ENCODE measurements at places on chromosomes 2 and 18.

GRCh38 chr18:66461344-66461743 is 142.5 kb downstream of the CDH19 start:
- no peak for DNase-seq

DNA sequence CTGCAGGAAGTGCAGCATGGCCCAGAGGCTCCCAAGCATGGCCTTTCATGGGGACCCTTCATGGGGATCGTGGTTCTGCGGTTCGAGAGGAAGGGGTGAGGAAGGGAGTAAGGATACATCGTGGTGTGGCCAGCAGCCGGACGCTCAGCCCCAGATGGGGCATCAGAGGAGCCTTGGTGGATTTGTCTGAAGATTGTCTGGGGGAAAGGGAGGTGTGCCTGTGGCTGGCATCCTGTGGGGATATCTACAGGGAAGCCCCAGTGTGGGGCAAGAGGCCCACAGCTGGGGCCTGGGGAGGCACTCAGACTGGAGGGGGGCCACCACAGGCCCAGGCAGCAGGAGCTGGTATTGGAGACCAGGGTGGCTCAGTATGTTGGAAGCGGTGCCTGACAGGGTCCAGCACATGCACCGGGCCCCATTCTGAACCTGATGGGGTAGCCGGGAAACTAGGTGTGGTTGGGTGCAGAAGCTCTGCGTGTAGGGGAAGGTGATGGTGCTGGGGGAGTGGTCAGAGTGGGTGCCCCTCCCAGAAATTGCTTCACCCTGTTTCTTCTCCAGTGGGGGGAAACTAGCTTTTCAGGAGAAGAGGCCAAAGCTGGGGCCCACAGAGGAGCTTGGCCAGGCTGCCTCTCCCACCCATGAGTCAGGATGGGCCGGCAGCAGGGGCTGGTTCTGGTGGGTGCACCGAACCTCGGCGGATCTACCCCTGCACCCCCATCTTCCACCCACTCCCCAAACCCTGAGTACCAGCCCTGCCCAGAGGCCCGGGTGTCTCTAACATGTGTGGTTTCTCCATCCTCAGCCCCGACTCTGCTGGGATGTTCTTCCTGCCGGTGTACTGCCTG is 274.4 kb upstream of the HDAC4 start:
- DNase-seq, result no peak

DNA sequence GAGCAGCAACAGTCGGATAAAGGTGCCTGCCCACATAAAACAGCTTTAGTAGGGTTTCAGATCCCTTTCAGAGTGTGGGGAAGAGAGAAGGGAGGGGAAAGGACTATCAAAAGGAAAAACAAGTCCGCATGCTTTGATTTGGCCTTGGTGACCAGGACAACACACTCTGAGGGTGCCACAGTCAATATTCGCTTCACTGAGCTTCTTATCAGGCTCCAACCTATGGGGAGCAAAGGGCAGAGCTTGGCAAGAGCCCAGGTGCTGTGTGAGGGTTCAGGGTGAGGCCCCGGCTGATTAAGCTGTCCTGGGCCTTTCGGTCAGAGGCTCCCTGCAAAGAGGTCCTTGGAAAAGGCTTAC is 237.4 kb upstream of the SMAD2 start:
- no peak for DNase-seq

DNA sequence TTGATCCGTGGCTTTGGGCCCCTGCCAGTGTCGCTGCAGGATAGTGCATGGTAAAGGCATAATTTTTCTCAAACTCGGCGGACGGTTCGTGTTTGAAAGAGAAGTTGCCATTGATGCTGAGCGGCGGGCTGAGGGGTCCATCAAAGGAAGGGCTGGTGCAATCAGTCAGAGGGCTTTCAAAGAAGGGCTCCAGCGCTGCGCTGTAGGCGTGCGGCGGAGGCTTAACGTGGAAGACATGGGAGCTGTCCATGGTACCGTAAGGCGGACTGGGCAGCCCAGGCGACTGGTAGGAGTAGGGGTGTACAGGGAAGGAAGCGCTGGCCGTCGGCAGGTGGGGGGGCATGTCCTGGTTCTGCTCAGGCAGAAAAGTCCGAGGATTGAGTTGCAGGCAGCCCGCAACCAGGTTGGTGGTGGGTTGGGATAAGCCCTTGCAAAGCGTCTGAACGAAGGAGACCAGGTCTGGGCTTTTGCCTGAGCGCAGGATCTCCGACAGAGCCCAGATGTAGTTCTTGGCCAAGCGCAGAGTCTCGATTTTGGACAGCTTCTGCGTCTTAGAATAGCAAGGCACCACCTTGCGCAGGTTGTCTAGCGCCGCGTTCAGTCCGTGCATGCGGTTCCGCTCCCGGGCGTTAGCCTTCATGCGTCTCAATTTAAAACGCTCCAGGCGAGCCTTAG is 2.3 kb downstream of the NEUROD1 start:
- DNase-seq, result no peak
